ENCODE measurements at places on chromosomes 16 and 17.
A peak's percentile ranks its signal among the peaks of the same experiment; 100 is the strongest.

DNA sequence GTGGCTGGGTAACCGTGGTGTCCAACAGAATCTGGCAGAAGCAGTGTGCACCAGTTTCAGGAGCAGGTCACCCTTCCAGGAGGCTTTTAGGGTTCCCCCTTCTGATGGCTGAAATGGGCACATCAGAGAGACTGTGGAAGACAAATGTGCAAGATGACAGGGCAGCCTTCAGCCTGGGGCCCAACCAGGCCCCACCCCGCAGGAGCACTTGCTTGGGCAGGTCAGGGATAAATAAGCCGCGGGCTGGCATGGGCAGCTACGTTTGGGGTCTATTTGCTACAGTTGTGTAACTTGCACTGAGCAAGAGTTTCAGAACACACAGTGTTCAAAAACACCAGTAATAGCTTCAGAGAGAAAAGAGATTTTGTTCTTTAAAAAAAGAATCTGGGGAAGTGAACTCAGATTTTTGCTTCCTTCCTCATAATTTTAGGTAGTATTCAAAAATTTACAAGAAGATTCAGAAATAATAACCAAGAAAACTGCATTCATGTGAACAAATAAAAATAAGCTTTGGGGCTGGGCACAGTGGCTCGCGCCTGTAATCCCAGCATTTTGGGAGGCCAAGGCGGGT, 44.9 kb upstream of the BAHCC1 start:
- no peak for DNase-seq
- peaks cover under 1% of the 10 kb centered on the region for H3K4me1 ChIP-seq
- no peaks in the 10 kb centered on the region for H3K27me3 ChIP-seq
- H3K27ac ChIP-seq, result peak overlapping the region; percentile 39
- H3K4me3 ChIP-seq, result no peak overlapping the region
- H3K36me3 ChIP-seq, result no peaks in the 10 kb centered on the region

GRCh38 chr16:13372421-13372820, 471.0 kb downstream of the SHISA9 start:
- H3K27me3 ChIP-seq, result no peaks in the 10 kb centered on the region
- H3K4me1 ChIP-seq, result no peaks in the 10 kb centered on the region
- no peak overlapping the region for H3K27ac ChIP-seq
- no peak for DNase-seq
- H3K36me3 ChIP-seq, result no peaks in the 10 kb centered on the region

DNA sequence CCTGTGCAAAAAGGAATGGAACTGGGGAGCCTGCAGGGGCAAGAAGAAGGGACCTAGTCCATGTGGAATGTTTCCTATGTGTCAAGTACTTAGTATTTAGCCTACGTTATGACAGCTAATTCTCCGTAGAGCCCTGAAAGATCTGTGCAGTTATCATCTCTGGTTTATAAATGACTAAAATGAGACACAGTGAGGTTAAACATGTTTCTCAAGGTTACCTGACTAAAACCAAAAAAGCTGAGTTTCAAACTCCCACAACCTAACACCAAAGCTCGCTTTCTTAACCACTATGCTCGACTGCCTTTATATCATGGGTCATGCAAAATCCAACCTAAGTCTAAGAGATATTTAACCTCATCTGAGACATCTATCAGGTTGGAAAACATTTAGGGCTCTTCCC, 53.3 kb upstream of the CCL2 start:
- H3K27me3 ChIP-seq, result no peaks in the 10 kb centered on the region
- H3K4me3 ChIP-seq, result no peak overlapping the region
- H3K4me1 ChIP-seq, result no peaks in the 10 kb centered on the region
- H3K27ac ChIP-seq, result no peak overlapping the region
- no peak for DNase-seq

DNA sequence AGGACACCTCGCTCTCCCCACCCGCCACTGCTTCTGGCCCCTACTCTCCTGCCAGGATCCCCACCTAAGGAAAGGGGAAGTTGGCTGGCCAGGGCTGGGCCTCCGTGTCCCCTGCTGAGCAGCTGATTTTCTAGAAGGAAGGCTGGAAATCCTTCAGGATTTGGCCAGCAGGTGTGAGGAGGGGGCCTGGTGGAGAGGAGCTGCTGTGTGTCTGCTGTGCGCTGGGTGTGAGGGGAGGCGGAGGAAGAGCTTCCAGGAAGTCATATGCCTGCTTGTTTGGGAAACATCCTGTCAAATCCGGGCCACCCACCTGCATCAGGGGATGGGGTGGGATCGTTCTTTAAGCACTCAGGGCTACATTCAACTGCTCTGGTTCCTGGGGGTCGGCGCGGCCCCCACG, 28.6 kb downstream of the TPSG1 start:
- no peaks in the 10 kb centered on the region for H3K4me1 ChIP-seq
- no peak for DNase-seq
- H3K4me3 ChIP-seq, result no peak overlapping the region
- no peak overlapping the region for H3K27ac ChIP-seq
- no peaks in the 10 kb centered on the region for H3K36me3 ChIP-seq

DNA sequence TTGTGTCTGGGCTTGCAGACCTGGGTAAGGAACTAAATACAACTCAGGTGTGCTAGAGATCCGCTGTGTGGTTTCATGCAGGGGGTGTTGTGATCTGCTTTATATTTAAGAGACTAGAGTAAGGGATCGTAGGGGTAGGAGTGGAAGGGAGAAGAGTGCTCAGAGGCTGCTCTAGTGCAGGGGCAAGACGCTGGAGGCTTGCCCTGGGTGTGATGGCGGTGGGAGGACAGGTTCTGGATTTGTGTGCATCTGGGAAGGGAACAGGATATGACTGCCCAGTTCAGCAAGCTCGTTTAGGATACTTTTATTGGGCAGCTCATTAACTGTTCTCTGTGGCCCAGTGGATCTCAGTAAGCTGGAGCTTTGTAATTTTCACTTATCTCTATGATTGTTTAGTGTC, 47.6 kb downstream of the RPTOR start:
- no peak overlapping the region for H3K27ac ChIP-seq
- H3K27me3 ChIP-seq, result no peaks in the 10 kb centered on the region
- H3K4me1 ChIP-seq, result peaks cover 20% of the 10 kb centered on the region
- no peak for DNase-seq
- no peaks in the 10 kb centered on the region for H3K36me3 ChIP-seq
- H3K4me3 ChIP-seq, result no peak overlapping the region

GRCh38 chr17:40355123-40355803, 9.3 kb downstream of the GJD3 start:
- no peaks in the 10 kb centered on the region for H3K27me3 ChIP-seq
- peaks cover 9% of the 10 kb centered on the region for H3K36me3 ChIP-seq
- no peak overlapping the region for H3K27ac ChIP-seq
- no peak overlapping the region for H3K4me3 ChIP-seq

GRCh38 chr17:50902372-50903353, 36.5 kb upstream of the TOB1 start:
- H3K36me3 ChIP-seq, result no peaks in the 10 kb centered on the region
- peaks cover 32% of the 10 kb centered on the region for H3K4me1 ChIP-seq
- no peaks in the 10 kb centered on the region for H3K27me3 ChIP-seq
- no peak overlapping the region for H3K27ac ChIP-seq
- DNase-seq, result no peak

DNA sequence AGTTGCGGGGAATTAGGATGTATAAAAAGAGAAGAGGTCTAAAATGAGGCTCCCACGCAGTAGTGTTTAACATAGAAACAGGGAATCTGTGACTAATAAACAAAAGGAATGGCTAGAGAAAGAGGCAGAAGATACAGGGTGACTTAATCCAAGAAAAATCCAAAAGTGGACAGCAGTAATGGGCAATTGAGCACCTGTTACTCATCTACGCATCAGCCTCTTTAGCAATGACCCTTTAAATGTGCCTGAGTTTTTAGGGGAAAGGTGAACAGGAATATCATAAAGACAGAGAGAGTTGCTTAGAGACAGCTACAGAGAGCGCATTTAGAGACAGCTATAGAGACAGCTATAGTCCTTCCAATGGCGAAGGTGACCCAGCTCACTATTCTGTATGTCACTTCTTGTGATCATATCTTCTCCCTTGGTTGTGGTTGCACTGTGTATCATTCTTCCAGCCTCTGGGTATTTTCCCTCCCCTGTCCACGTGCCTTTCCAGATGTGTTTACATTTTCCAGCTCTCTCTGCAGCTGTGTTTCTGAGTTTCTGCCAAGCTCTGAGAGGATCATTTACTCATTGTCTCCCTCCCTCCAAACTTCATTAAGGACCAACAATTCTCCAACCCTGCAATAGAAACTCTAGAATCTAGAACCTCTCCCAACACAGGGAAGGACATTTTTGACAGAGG, 61.5 kb downstream of the MYOCD start:
- no peak for DNase-seq
- H3K27ac ChIP-seq, result no peak overlapping the region
- H3K27me3 ChIP-seq, result no peaks in the 10 kb centered on the region
- H3K36me3 ChIP-seq, result no peaks in the 10 kb centered on the region
- no peaks in the 10 kb centered on the region for H3K4me1 ChIP-seq
- no peak overlapping the region for H3K4me3 ChIP-seq

GRCh38 chr17:35709874-35710273, 21.6 kb upstream of the RASL10B start:
- H3K36me3 ChIP-seq, result peaks cover 11% of the 10 kb centered on the region
- no peaks in the 10 kb centered on the region for H3K27me3 ChIP-seq
- H3K4me3 ChIP-seq, result no peak overlapping the region

DNA sequence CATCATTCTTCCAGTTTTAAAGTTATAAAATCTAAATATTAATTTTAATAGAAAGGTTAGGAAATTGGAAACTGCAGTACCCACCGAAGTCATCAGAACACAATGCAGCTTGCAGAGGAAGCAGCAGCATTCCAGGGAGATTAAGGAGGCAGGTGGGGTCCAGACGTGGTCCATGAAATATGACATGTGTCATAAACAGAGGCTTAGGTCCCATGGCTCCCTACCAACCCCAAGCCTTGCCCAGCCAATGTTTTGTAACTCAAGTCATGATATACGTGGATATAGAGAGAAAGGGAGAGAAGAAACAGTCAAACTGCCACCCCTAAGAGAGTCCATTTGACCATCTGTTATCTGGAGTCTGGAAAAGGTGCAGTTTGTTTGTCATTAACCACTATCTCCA, 670.0 kb downstream of the TOX3 start:
- no peaks in the 10 kb centered on the region for H3K36me3 ChIP-seq
- DNase-seq, result no peak
- no peaks in the 10 kb centered on the region for H3K4me1 ChIP-seq

DNA sequence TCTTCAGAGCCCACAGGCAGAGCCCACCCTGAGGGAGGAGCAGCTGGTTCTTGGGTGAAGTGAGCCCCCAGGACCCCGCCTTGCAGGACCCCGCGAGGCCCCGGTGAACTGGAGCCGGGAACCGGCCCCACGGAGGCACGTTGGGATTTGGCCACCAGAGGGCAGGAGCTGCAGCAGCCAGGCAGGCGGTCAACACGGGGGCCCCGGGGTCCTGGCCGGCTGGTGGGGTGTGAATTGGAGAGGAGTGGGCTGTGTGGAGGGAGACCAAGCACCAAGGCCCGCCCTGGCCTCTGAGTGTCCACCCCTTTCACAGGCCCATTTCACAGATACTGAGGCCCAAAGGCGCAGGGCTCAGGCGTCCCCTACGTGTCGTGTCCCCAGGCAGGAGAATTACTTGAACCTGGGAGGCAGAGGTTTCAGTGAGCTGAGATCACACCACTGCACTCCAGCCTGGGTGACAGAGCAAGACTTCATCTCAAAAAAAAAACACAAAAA, 2.2 kb downstream of the DPEP1 start:
- H3K27ac ChIP-seq, result no peak overlapping the region
- peaks cover 7% of the 10 kb centered on the region for H3K4me1 ChIP-seq
- no peaks in the 10 kb centered on the region for H3K36me3 ChIP-seq

GRCh38 chr17:70187383-70187782, 18.1 kb downstream of the KCNJ2 start:
- no peak overlapping the region for H3K27ac ChIP-seq
- no peaks in the 10 kb centered on the region for H3K4me1 ChIP-seq
- H3K4me3 ChIP-seq, result no peak overlapping the region
- no peaks in the 10 kb centered on the region for H3K27me3 ChIP-seq
- DNase-seq, result no peak

- no peaks in the 10 kb centered on the region for H3K27me3 ChIP-seq
- no peak overlapping the region for H3K4me3 ChIP-seq
- no peak overlapping the region for H3K27ac ChIP-seq
- peaks cover 16% of the 10 kb centered on the region for H3K4me1 ChIP-seq
- DNase-seq, result no peak
Measured at GRCh38 chr17:68231541-68231940, 16.3 kb upstream of the AMZ2 start.

GRCh38 chr16:73420244-73420643, 372.3 kb upstream of the ZFHX3 start:
- no peak overlapping the region for H3K27ac ChIP-seq
- H3K4me1 ChIP-seq, result no peaks in the 10 kb centered on the region
- no peaks in the 10 kb centered on the region for H3K27me3 ChIP-seq
- H3K36me3 ChIP-seq, result no peaks in the 10 kb centered on the region

DNA sequence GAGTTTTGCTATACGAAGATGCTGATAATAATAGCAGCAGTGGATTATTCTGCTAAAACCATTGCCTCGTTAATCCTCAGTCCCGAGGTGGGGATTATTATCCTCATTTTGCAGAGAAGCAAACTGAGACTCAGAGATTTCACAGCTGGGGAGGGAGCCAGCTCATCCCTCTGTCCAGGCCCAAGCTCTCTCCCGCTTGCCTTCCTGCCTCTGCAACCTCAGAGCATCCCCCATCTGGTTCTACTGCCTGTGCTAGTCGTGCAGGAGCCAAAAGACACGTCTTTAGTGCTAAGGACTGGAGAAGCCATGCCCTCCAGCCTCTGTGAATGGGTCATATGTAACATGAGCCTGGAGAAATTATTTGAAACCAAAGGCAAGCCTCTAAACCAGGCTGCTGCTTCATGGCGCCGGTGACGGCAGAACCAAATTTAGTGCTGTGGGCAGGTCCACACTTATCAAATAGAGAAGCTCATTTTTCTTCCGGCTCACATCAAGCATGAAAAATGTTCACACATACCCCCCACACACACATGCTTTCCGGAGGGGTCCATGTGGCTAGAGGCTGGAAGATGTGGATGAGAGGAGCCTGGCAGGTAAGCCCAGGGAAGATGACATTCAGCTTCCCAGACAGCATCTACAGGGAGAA, 13.5 kb downstream of the MAPT start:
- no peaks in the 10 kb centered on the region for H3K36me3 ChIP-seq
- no peak overlapping the region for H3K27ac ChIP-seq
- DNase-seq, result no peak
- H3K4me3 ChIP-seq, result no peak overlapping the region

Data from CD8-positive, alpha-beta memory T cell (primary cell).